ENCODE measurements at places on chromosomes 4 and X.

- DNase-seq: peak; percentile 55
These were observed 80.8 kb downstream of the HMGN5 start for GRCh38 chrX:81120936-81121371.

GRCh38 chr4:147354237-147354636, 126.7 kb upstream of the EDNRA start:
- DNase-seq: no peak

- DNase-seq: peak; percentile 95
These were observed 93.3 kb downstream of the ANXA3 start for GRCh38 chr4:78644744-78645330.

DNA sequence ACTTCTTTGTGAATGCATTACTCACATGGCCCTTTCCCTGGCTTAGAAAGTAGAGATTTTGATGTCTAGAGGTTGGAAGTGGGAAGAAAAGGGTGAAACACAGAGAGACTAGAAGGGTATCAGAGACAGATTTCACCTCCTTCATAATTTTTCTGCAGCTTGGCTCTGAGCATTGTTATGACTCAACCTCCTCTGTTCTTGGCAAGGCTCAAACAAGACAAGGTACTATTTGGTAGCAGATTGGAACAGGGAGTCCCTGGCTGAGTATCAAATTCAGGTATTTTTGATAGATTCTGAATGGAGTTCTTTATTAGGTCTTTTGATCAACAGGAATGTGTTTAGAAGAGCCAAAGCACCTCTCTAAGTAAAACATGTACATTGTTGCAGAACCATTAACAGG, 146.3 kb upstream of the CHRDL1 start:
- DNase-seq: no peak

GRCh38 chr4:58761563-58761962, 1651.4 kb upstream of the IGFBP7 start:
- DNase-seq: no peak

DNA sequence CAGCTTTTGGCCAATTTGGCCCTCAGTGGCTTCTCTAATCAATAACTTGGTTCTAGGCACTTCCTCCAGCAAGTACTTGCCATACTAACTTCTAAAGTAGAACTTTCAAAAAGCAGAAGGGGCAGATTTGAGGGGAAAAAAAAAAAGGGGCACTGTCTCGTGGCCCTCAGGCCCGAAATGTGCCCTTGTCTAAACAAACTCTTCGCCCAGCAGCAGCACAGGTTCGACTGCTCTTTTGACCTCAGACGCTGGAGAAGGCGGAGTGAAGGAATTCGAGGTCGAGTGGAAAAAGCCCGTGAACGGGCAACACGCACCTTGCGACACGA, 775 bp downstream of the GRPEL1 start:
- no peak for DNase-seq

DNA sequence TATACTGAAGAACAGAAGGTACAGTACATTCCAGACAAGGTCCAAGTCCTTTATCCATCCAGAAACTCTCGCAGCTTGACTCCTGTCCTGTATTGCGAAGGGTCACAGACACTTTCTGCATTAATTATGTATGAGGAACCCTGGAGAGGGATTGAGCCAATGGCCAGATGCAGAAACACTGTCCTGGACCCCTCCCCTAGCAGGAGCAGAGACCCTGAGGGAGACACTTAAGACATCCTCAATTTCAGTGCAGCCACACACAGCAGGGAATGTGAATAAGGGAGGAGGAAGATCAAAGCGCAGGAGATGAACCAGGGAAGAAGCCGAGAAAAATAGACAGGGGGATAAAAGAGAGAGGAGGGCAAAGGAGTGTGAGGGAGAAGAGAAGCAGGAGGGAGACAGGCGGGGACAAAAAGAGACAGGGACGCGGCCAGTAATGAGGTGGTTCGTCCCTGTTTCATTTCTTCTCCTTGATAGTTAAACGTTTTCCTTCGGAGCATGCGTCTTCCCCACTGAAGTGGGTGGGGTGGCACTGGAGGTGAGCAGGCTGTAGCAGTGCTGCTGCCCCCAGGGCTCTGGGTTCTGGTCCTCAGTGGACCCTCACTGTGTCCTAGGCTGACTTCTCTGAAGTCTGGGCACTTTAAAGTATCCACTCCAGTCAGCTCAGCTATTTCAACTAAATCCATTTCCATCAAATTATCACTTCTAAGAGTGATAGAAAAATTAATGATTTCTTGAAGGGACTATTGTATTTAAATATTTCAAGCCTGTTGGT, 356.4 kb upstream of the NOCT start:
- DNase-seq: no peak

GRCh38 chr4:184397516-184398163, 76.7 kb downstream of the IRF2 start:
- no peak for DNase-seq

GRCh38 chrX:141989815-141990214, 86.1 kb downstream of the MAGEC1 start:
- no peak for DNase-seq

DNA sequence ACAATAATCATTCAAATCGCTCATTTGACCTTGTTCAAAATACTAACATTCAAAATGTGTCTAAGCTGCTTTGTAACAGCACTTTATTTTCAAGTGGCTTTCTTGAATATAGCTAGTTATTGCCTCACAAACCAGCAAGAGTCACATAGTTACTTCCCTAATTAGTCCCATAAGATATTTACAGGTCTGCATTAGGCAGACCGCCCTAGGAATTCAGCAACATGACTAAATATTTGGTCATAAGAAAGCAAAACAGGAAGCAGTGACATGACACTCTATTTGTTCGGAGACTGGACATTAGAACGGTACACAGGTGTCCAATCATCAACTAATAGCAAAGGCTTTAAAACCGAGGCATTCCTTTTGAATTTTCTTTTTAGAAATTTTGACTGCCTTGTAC, 262.0 kb downstream of the COL25A1 start:
- DNase-seq: no peak

DNA sequence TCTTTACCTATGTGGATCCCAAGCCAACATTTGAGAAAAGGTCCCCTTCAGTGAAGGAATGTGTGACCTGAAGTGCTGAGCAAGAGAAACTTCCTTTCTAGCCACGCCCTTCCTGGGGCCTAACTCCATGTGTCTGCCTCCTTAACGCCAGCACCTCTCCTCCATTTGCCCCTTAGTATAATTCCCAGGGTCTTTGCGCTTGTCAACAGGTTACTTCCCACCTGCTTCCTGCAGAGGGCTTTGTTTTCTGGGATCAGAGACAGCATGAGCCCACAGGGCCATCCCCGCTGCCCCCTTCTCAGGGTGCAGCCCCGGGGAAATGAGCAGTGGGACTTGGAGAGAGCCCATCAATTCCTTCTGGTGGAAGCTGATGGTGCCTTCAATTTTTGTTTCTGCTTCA, 45.9 kb upstream of the DRD5 start:
- DNase-seq: no peak

- no peak for DNase-seq
These were observed 6.2 kb upstream of the CXCL9 start for GRCh38 chr4:76013540-76013939.

GRCh38 chrX:41946989-41947612, 23.7 kb upstream of the CASK start:
- no peak for DNase-seq

DNA sequence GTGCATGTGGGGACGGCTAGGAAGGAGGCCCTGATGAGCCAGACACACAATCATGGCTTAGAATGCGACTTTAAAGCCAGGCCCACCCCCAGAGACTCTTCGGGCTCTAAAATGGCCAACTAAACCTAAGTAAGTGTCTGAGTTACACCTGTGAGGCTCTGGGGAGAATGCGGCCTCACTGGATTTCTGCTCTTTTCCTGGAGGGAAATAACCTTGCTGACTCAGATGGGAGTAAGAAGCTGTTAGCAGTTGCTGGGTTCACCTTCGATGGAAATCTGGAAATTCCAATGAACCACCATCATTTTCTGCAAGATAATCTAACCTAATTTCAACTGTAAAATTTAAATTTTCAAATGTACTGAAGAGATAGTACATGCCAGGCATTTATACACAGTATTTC, 97.6 kb upstream of the MAML3 start:
- DNase-seq: no peak

DNA sequence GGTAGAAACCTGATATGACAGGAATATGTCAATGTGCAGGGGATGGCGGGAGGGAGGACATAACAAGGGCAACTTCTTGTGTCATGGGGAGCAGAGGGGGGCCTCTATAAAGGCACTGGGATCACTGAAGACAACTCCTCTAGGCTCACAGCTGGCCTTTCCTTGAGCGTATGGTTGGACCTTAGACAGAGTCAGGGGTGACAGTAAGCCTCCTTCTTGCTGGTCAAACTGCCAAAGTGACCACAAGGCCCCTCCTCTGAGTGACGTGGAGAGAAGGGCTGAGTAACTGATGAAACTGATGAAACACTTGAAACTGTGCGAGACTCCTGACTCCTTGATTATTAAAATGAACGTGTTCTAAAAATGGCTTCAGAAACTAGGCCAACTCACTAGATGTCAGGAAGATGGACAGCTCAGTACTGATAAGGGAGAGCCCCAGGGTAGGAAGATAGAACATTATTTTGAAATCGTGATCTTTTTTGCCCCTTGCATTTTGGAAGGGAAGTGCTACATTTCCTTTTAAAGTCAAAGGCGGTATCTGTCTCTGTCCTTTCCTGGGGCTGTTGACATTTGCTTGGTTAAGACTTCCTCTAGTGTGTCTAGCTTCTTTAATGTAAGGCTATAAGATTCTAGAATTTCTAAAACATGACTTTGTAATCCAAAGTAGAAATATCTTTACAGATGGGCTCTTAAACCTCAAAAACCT, 1.6 kb downstream of the RAB33A start:
- peak; percentile 62 for DNase-seq

- no peak for DNase-seq
These were observed 24.0 kb downstream of the AFM start for GRCh38 chr4:73505567-73505966.

GRCh38 chrX:39811376-39811775, 286.4 kb downstream of the BCOR start:
- DNase-seq: no peak

DNA sequence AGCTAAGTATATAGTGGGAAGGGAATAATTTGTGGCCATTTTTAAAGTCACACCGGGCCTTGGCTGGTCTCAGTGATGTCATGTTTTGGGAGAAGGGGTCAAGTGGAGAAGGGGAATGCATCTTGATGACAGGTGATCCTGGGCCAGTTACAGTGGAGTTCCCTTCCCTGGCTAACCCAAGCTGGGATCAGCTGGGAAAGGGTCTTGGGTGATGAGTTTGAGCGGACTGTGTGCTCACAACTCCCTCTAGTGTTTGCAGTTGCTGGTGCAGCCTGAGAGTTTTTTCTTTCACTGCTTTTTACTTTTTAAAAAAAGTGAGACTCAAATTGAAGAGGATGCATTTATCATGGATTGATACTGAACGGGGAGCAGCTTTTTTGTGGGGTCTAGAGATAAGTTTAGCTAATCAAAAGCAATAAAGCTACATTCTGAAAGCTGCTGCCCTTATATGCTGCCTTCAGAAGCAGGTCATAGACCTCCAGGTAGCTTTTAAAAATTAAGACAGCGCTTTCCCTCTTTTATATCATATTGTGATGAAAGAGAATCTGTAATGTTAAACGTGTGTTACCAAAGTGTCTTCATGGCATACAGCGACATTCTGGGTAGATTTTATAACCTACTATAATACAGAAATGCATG, 164.7 kb downstream of the DCLK2 start:
- DNase-seq: peak; percentile 67

GRCh38 chrX:107818900-107819521, 6.7 kb upstream of the MID2 start:
- no peak for DNase-seq

DNA sequence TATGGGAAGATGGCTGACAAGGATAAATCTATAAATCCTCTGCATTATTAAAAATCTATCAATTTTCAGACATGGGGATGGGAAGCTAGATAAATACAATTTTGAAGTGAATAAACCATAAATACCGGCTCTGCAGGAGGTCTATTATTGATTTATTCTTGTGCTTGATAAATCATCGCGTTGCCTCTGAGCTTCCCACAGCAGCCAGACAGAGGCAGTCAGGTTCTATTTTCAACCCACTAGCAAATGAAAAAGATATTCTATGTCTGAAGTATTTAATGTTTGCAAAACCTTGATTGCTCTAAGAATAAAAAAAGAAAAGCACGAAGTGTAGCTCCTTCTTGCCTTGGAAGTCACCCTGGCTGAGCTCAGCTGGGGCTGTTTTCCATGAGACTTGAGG, 216.2 kb downstream of the DHRSX start:
- DNase-seq: no peak

GRCh38 chrX:150459196-150459595, 96.1 kb downstream of the MAMLD1 start:
- no peak for DNase-seq

DNA sequence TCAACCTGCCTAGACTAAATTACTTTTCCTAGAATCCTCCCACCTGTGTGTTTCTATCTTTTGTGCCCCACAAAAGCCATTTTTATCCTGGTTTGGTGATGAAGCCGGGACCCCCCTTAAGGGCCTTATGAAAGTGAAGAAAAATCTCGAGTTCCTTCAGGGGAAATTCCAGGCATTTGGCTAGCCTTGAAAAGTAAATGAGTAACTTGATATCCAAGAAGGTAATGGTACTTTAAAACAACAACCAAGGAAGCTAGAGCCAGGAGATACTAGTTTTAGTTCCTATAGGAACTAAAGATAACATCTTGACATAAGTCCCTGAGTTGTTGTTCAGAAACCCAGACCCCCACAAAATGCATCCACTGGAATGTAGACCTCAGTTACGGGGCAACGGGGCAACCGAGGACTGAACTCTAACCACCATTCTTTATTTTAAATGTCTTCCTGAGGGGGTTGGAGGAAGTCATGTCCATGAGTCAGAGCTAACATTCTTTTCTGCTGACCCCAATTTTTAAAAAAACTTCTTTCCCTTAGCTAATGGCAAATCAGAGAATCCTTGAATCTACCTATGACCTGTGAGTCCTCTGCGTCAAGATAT, 73.9 kb downstream of the VCX3A start:
- no peak for DNase-seq

- no peak for DNase-seq
These were observed 134.7 kb upstream of the SPANXN4 start for GRCh38 chrX:142891046-142891445.

GRCh38 chr4:154559141-154559493, 3.7 kb upstream of the FGB start:
- DNase-seq: no peak

DNA sequence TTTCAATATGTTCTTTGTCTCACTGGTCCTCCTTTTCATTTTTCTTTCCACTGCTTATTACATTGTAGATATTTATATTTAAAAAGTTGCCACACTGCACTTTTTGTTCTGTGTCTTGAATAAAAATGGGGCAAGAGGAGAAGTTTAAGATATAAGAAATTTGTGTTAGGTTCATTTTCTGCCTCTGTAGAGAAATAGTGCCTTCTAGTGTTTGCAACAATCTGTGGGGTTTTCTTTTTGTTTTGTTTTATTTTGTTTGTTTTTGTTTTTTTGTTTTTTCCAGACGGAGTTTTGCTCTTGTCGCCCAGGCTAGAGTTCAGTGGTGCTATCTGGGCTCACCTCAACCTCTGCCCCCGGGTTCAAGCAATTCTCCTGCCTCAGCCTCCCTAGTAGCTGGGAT, 20.1 kb upstream of the SMIM14 start:
- DNase-seq: no peak

GRCh38 chr4:48340276-48340964, 909 bp upstream of the SLAIN2 start:
- DNase-seq: peak; percentile 34

Measured in lung microvascular endothelial cell (primary cell).